ENCODE measurements at places on chromosomes 5 and 9.

GRCh38 chr9:2663461-2664173, 42.0 kb downstream of the VLDLR start:
- DNase-seq = no peak

DNA sequence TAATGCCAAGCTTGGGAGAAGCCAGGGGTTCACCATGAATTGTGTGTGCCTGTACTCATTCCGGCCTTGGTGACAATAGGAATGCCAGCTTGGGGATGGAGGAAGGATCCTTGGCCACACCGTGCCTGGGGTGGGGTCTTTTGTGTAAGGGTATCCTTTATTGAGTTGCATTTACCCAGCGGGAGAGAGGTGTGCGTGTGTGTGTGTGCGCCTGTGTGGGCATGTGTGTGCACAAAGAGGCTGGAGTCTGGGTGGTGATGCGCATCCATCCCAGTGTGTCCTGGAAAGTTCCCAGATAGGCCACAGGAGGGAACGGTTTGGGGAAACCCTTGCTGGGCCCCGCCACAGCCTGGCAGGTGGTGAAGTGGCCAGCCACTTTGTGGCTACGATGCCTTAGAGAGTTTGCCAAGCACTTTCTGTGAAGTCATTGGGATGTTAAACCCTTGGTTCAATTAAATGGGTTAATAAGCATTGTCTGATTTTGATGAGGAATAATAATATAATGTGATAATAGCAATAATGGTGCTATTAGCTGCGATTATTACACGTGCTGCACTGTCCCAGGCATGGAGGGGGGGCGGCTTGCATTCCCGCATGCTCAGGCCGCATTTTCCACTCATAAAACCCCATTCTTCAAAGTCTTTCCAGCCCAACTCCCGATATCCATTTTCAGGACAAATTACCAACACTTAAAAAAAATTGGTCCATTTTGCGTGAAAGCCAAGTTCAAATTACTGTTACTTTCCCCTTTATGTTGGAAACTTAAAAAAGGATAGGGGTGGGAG, 13.7 kb downstream of the PITX1 start:
- DNase-seq = no peak

DNA sequence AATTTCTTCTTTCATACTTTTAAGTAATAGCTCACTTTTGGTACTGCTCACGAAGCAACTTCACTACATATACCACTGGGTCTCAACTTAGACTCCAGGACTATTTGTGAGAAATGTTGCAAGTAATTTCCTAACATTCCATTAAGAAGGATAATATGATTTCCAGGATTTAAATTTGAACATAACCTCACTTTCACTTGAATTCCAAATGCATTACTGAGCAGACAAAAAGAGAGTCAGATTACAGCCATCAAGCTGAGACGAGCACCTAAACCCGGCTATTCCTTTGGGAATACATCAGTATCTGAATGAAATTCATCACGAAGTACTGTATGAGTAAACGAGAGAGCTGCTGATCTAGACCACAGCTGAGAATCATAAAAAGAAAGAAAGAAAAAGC, 47.3 kb downstream of the LIFR start:
- DNase-seq = no peak

DNA sequence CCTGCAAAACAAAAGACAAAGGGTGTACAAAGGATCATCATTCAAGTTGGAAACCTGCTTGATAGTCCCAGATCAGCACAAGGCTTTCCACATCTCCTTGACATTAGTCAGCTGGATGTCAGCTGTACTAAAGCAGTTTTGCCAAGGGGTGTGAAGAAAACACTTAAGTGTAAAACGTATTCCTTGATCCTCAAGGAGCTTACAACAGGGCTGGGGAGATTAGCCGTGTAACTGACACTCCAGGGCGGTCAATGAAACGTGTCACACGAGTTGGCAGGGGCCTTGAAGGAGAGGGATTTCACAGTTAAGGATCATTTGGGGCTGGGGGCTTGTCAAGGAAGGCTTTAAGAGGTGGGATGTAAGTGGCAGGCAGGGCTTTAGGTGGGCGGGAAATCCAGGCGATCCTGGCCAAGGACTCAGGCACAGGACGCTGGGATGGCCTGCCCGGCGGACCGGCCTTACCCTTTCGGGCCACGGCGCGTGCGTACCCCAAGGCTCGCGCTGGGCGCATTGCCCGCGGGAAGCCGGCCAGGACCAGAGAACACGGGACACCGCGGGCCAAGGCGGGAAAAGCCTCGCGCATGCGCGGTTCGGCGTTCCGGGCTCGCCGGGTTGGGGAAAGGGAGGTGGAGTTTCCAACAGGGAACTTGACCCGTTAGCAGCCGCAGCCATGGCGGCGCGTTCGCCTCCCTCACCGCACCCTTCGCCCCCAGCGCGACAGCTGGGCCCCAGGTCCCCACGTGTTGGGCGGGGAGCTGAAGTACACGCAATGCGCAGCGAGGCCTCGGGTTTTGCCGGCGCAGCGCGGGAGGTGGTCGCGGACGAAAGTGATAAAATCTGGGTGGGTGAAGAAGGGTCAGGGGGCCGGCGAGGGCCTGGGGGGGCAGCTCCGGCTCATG, at the start of gene CNTLN:
CNTLN (plus strand) TSS at position 645 of the 899 bp plus-strand sequence; CDS start at position 671, 26 bp downstream.
- peak; percentile 60 for DNase-seq

DNA sequence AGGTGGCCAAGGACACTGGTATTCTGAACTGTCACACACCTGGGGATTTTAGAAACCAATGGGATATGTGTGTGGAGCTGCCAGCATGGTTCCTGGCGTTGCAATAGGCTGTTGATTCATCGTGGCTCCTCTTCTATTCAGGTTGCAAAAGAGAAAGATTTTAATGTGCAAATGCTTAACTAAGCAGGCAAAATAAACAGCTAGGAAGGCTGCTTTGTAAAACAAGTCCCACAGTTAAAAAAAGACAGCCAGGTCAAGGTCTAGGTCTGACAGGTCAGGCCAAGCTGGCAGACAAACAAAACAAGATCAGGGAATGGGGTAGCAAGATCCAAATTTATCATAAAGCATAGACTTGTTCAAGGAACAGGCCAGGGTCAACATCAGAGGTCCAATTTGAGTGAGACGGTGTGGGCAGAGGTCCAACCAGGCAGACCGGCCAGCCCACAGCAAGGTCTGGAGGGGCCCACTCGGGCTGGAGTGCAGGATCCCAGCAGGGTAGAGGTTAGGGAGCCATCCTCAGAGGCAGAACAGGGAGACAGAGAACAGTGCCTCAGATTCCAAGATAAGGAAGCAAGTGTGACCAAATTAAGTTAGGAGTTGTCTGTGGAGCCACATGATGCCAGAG, 45.6 kb downstream of the SUB1 start:
- DNase-seq = no peak

GRCh38 chr9:132061526-132061925, 18.1 kb downstream of the MED27 start:
- no peak for DNase-seq

- no peak for DNase-seq
Observed at GRCh38 chr9:87233431-87233830, 264.2 kb upstream of the DAPK1 start.

DNA sequence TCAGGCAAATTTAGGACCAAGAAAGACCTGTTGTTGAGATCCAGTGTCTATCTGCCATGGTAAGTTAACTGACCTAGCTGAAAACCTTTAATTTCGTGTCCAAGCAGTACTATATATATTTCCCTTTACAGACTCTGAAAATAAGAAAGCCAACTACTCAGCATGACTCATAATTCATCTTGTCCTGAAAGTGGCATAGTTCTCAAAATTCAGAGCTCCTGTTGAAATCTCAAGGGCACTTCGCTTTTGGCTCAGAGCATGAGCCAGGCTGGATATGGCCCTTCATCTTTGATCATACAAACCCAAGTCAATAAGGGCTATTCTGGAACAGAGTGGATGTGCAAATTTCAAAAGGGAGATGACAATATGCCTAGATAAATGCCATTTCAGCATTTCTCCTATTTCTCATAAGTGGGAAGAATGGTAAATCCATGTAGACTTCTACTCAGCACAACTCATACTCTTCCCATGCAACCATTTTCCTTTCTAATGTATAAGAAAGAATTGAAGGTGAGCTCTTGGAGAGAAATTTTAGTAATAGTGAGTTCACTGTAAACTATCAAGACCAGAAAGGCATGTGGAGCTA, 567.9 kb upstream of the DAB2 start:
- DNase-seq = no peak

- DNase-seq = no peak
Observed at GRCh38 chr5:173618927-173619519, 2.6 kb upstream of the BOD1 start.

DNA sequence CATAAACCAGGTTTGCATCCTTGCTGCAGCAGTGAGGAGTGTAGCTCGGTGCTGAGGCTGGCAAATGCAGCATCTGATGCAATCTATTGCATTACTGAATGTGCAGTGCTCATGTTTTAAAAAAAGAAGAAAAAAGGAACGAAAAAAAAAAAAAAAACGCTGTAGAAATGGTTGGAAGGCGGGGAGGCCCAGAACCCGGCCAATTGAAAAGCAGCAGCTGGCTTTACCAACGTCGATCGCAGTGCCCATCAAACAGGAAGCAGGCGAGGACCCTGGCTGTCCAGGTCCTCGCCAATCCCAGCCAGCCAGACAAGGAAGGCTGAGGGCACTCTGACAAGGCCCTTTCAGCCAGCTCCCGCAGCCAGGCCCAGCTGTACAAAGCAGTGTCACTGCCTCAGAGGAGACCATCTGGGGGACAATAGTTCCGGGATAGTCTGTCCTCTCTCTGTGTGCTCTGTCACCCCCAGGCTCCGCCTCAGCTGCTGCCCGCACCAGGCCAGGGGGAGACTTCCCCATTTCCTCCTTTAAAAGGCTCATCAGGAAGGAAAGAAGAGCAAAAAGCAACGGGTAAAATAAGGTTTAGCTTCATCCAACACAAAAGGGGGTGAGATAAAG, 21.8 kb upstream of the CPEB4 start:
- DNase-seq = no peak

GRCh38 chr5:131635684-131636572, 899 bp upstream of the RAPGEF6 start:
- DNase-seq = no peak
